ENCODE measurements at places on chromosomes 2 and 18. TPM values are rescaled to one million over a fixed set of nuclear protein-coding genes. Genes with fewer than 3 reads are reported as not detected.

UNC50 gene
- polyA plus RNA-seq: 27.2 TPM

DNA sequence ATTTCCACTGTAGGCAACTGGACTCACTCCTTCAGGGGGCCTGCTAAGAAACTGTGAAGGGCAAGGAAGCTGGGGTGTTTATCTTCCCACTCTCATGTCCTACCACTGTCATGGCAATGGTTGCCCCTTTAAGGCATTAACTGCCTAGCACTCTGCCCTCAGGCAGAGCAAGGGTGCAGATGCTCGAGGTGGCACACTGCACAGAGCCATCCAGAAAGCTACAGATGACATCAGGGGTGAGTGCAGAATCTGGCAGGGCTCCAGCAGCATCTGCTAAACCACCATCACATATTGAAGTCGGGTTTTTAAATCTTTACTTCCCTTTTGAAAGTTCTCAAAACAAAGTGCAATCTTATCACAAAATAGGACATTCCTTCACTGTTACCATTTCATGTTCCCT, 75.4 kb downstream of the RAPGEF4 start:
- DNase-seq: no peak

GRCh38 chr2:24435391-24436316, 55.4 kb upstream of the NCOA1 start:
- no peak for DNase-seq

SLC4A5 gene
- polyA plus RNA-seq: 3.3 TPM

REG3G gene
- not detected for polyA plus RNA-seq

EMILIN1 gene
- 0.27 TPM for polyA plus RNA-seq

KRTCAP3 gene
- 8.6 TPM for polyA plus RNA-seq

DNA sequence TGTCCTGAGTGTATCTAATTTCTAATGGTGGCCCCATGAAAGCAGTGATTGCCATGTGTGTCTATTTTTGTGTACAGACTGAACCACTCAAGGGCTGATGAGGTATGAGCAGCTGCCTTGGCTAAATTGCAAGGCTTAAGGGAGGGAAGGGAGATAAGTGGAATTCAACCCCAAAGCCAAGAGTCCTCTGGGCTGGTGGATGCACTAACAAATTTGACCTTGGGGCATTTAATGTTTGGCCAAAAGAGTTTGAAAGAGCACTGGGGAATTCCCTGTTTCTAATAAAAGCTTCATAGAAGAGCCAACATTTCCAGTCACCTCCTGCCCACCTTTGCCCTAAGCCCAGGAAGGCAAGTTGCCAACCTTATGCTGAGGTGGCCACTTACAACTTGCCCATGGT, 172.1 kb downstream of the SETBP1 start:
- DNase-seq: no peak

REV1 gene
- polyA plus RNA-seq: 25.4 TPM

DNA sequence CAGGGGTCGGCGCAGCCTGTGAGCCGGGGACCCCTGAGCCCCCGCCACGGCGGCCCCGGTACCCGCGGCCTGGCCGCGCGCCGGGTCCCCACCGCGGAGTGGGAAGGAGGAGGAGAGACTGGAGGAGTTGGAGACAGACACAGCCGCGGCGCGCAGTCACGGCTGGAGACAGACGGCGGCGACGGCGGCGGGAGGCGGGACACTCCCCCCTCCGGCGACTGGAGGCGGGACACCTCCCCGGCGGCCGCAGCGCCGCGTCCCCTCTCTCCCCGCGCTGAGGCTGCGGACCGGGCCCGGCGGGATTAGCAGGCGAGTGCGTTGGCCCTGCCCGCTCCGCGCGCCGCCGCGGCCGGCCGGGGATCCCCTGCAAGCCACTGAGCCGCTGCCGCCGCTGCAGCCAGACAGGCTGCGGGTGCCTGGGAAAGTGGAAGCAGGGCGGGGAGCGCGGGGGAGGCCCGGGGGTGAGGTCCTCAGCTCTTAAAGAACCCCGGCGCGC, 1.0 kb upstream of the LDLRAD4 start:
- peak; percentile 74 for DNase-seq

GRCh38 chr2:25053041-25053440, 11.2 kb downstream of the EFR3B start:
- DNase-seq: no peak

DNA sequence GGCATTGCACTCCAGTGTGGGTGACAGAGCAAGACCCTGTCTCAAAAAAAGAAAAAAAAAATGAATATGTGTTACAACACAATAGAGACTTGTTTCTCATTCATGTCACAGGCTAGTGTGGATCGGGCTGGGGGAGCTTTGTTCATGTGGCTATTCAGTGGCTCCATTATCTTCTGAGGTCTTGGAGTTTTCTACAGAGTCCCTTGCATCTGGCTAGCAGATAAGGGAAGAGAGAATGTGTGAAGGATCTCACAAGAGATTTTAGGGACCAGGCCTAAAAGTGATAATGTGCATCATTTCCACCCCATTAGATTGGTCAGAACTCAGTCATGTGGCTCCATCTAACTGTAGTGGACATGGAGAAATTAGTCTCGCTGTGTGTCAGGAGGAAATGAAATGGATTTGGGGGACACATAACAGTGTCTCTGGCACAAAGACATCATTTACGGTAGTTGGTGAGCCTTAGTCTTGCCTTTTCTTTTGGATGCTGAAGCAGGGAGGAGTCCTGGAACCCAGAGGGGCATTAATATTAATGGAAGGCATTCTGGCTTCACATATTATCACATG, 32.4 kb upstream of the CASP10 start:
- no peak for DNase-seq

Data from B cell (primary cell).